OCI-LY7 (cell line): ENCODE measurements at places on chromosomes 5 and 9. TPM values are rescaled to one million over a fixed set of nuclear protein-coding genes. Genes with fewer than 3 reads are reported as not detected.

Gene ABCA2
- 8.3 and 10.6 TPM in 2 replicates for total RNA-seq

Gene SARDH
- 39.4 and 42.8 TPM in 2 replicates for total RNA-seq

Gene AGXT2
- not detected in 2 replicates for total RNA-seq

Gene ENG
- total RNA-seq, result not detected in 2 replicates

Gene FBXL7
- total RNA-seq, result not detected in 2 replicates
